Nucleus accumbens (tissue), 56 donors: ENCODE measurements at places on chromosomes 12 and 14.

DNA sequence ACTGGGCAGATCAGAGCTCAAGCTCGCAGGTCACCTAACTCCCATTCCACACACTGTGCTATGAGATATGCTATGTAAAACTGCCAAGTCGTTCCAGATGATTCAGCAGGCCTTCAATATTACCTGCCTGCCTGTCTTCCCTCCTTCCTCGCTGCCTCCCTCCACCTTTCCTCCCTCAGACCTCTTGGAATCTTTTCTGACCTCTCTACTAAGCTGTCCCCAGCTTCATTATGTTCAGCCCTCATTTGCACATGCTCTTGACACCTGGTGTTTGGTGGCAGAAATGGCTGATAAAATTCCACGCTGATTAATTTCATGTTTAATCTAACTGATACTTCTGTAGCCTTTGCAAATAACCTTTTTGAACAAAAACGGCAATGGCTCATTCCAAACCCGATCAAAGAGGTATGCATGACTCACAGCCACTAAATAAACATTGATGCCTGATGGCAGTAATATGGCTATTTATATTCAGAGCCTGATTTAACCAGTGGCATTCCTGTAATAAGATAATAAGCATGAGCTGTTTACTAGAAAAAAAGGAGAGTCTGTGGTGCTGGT, 130.8 kb upstream of the EGLN3 start:
- DNase-seq = no peak

GRCh38 chr12:120658286-120659150, 18.1 kb downstream of the CABP1 start:
- DNase-seq = no peak

DNA sequence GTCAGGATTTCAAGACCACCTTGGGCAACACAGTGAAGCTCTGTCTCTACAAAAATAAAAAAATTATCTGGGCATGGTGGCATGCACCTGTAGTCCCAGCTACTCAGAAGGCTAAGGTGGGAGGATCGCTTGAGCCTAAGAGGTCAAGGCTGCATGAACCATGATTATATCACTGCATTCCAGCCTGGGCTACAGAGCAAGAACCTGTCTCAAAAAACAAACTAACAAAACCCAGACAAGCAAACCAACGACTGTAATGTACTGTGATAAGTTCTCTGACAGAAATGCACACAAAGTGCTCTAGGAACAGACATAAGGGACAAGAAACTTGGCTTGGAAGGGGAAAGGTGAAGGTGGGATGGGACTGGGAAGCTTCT, 22.4 kb downstream of the ENTPD5 start:
- no peak for DNase-seq

DNA sequence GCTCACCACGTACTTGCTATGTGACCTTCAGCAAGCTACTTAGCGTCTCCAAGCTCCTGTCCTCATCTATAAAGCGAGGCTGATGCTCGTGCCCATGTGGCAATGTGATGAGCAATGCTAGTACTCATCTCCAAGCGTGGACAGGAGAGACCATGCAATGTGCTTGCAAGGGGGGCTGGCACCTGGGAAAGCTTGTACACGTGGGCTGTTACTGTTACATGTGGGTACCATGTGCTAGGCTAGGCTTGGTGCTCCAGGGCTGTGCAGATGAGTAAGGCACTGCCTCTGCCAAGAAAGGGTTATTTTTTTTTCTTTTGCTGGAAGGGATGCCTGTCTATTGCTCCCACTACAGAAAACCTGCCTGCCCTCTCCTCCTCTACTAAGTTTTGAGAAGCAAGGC, 46.6 kb downstream of the TSPAN11 start:
- DNase-seq = no peak

DNA sequence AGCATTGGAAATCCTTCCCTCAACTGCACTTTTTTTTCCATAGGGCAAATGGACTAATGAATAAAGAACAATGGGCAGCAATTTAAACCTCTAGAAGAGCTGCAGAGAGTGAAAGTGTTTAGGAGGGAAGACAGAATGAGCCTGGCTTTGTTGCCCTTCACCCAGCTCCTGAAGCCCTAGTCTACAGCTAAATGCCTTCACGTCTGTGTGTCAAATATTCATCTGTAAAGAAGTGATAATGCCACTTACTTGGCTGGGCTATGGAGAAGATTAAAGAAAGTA, 45.6 kb downstream of the FLRT2 start:
- DNase-seq = no peak
